Stimulated activated CD8-positive, alpha-beta memory T cell treated with anti-CD3 and anti-CD28 coated beads, Interleukin-7, amount 100 ng/mL, for 4 hours (primary cell): ENCODE measurements at places on chromosomes 11 and 22.

- peak; percentile 28 for DNase-seq
Measured at GRCh38 chr22:41862530-41863266, 29.8 kb downstream of the SREBF2 start.

DNA sequence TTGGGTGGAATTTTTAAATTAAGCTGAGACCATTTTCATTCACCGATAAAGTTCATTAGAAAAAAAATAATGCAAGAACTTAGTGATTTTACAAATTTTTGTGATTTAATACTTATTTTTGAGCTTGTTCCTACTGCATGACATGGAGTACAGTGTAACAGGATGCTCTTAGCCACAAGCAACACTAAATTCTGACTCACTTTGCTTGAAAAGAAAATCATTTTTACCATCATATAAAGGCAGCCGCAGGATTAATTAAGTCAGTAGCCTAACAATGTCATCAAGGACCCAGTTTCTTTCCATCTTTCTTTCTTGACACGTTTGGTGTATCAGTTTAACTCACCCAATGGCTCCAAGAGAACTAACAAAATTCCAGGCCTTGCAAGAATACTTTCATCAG lies 540.3 kb upstream of the LUZP2 start:
- no peak for DNase-seq

GRCh38 chr11:13110145-13110544 lies 101.0 kb downstream of the RASSF10 start:
- no peak for DNase-seq

- DNase-seq: no peak
Measured at GRCh38 chr11:129643031-129643721, 172.5 kb upstream of the TMEM45B start.

GRCh38 chr11:123822599-123822998 lies 16.4 kb upstream of the OR6M1 start:
- DNase-seq: no peak
